ENCODE measurements at places on chromosomes 6 and 20.

- DNase-seq, result no peak
These were observed 48.9 kb upstream of the TNFRSF21 start for GRCh38 chr6:47358440-47359225.

GRCh38 chr6:19979059-19979458 lies 141.9 kb downstream of the ID4 start:
- DNase-seq, result no peak

DNA sequence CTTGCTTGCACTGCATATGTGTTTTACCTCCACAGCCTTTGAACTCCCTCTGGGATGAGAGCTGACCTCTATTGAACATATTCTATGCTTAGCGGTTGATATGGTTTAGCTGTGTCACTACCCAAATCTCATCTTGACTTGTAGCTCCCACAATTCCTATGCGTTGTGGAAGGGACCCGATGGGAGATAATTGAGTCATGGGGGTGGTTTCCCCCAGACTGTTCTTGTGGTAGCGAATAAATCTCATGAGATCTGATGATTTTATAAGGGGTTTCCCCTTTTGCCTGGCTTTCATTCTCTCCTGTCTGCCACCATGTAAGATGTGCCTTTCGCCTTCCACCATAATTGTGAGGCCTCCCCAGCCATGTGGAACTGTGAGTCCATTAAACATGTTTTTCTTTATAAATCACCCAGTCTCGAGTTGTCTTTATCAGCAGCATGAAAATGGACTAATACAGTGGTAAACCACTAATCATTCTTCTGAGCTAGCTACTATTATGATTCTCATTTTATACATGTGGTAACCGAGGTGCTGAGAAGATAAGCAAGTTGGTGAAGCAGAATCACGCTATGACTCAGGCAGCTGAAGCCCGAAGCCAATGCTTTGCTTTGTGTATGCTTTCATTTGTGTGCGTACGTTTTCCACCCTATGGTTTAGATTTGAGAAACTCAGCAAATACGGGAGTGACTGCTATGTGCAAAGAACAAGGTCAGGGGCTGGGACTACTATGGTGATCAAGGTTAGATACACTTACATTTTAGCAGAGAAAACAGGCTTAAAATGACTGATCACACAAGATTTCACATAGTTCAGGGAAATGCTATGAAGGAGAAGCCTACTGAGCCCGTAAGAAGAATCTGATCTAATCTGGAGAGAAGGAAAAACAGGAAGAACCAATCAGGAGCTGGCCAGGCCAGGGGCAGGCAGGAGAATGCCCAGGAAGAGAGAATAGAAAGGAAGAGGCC lies 363.5 kb downstream of the ESR1 start:
- peak; percentile 82 for DNase-seq

DNA sequence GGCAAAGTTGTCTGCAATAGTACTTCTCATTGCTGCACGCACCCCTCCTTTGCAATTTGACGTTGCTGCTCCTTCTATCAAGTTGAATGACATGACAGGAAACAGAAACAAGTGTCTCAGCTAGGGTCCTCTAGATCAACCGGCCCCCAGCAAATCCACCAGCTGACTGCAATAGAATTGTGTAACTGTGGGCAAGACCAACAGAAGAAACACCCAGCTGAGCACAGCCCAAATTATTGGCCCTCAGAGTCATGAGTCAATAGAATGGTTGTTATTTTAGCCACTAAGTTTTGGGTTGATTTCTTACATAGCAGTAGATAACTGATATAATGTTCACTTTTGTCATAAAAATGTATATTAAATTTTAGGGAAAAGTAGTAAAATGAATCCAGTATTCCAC lies 202.7 kb downstream of the MAFB start:
- no peak for DNase-seq

DNA sequence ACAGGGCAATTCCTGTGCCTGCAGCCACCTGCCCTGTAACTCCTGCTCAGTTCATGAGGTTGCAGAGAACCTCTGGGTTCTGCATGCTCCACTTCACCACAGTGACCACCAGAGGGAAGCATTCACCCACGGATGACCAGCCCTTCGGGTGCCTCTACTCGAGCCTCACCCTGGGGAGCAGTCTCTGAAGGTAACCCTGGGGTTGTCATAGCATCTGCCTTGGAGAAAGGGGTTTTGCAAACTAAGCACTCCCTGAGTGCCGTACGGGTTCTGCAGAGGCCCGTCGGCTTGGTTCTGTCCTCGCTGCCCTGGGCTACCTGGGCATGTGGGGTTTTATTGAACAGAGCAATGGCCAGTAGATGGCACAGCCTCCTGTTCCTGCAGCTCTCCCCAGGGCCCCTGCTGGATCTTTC lies 10.2 kb upstream of the CST5 start:
- DNase-seq, result peak; percentile 15

- DNase-seq, result no peak
These were observed 1084.8 kb upstream of the CITED2 start for GRCh38 chr6:140459209-140459608.

- no peak for DNase-seq
These were observed 164.8 kb downstream of the SYNE1 start for GRCh38 chr6:152472325-152472724.

- no peak for DNase-seq
These were observed 48.0 kb downstream of the DST start for GRCh38 chr6:56594699-56595098.

GRCh38 chr6:165854061-165854862 lies 191.2 kb upstream of the PDE10A start:
- DNase-seq, result no peak

DNA sequence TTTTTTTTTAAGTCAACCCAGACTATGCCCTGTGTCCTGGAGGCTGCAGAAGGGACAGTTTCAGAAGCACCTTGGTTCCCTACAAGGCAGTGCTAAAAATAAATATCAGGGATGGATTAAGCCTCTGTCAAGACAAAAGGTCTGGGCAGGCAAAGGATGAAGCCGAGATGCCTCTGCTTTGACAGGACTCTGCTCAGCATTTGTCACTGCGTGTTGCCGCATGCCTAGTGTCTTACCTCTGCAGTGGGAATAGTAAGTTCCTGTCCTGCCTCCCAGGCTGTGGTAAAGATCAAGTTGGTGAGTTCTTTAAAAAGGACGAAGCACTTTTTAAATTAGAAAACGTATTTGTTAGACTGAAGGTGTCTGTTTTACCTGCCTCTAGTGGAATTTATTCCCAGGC lies 15.1 kb downstream of the AAR2 start:
- no peak for DNase-seq

GRCh38 chr6:156762547-156762946 lies 14.6 kb upstream of the ARID1B start:
- no peak for DNase-seq

DNA sequence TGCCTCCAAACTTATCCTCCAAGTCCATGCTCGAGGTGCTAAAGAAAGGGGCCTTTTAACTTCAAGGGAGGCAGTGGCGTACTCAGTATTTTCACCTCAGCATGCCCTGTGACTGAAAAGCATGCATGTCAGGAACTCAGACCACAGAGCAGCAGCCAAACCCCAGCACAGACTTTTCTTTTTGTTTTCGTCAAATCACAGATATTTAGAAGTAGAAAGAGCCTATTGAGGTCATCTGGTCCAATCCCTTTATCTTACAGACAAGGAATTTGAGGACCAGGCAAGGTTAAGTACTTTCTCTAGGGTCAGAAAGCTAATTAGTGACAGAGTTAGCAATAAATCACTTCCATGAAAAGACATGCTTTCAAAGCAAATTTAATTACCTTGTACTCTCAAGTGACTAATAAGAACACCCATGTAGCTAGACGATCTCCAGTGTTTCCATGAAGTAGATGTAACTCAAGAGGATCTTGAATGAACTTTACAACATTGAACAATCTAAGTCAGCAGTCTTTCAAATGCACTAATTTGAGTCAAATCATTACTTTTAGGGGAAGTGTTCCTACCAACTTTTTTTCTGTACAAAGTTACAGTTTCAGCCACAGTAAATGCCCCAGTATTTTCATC lies 35.9 kb downstream of the MOXD1 start:
- DNase-seq, result peak; percentile 48

- DNase-seq, result no peak
These were observed 84.6 kb upstream of the SGK1 start for GRCh38 chr6:134402372-134402984.

GRCh38 chr6:109069746-109070145 lies 24.9 kb downstream of the SESN1 start:
- no peak for DNase-seq

DNA sequence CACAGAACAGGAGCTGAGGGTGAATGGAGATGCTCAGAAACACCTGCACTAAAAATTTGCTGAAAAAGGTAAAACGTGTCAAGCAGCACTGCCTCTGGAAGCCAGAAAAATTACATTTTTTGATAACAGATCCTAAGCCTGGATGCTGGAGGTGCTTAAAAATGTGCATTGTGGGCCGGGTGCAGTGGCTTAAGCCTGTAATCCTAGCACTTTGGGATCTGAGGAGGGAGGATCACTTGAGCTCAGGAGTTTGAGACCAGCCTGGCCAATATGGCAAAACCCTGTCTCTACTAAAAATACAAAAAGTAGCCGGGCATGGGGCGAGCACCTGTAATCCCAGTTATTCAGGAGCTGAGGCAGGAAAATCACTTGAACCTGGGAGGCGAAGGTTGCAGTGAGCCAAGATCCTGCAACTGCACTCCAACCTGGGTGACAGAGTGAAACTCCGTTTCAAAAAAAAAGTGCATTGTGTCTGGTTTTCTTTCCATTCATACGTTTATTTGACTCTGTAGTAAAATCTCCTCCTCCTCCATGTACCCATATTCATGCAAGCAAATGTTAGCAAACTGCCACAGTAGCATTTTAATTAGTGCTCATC lies 587 bp upstream of the BTN3A1 start:
- DNase-seq, result no peak

DNA sequence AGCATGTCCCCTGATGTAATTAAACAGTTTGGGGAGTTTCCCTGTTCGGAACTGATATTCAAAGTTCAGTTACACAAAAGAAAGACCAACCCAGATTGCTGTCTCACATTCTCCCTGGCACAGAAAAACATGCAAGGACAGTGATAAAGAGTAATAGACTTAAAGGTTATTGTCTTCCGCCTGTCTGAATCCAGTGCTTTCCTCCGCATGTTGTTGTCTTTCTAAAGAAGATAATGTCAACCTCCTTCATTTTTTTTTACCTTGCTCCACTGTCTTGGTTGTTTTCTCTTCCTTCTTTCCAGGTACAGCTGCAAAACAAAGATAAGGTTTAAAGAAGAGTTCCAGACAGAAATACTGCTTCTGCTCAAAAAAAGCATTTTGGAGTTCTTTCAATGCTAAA lies 284.5 kb downstream of the TRDN start:
- DNase-seq, result no peak

DNA sequence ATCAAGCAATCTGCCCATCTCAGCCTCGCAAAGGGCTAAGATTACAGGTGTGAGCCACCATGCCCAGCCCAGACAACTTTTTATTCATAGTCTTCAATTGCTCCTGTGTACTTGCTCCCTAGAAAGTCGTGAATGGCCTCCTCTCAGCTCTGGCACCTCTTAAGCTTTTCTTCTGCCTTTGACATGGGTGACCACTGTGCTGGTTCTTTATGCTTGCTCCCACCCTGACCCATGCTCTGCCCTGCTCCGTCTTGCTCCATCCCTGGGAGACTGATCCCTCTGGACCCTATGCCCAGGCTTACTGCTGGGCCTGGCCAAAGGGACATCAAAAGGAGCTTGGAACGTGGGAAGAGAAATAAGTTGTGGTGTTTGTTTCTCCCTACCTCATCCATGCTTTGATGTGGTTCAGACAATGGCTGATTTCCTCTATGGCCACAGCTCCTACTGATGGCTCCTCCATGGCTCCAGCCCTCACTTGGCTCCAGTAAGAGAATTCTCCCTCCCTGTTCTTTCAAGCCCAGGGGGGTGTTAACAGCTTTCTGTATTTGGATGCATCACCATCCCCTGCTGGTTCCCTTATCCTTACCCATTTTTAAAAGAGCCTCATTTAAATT lies 7.7 kb upstream of the TREM2 start:
- DNase-seq, result no peak

- no peak for DNase-seq
These were observed 71.9 kb downstream of the SMAP1 start for GRCh38 chr6:70739534-70739933.

GRCh38 chr6:84770521-84770920 lies 6.1 kb upstream of the TBX18 start:
- DNase-seq, result peak; percentile 34

DNA sequence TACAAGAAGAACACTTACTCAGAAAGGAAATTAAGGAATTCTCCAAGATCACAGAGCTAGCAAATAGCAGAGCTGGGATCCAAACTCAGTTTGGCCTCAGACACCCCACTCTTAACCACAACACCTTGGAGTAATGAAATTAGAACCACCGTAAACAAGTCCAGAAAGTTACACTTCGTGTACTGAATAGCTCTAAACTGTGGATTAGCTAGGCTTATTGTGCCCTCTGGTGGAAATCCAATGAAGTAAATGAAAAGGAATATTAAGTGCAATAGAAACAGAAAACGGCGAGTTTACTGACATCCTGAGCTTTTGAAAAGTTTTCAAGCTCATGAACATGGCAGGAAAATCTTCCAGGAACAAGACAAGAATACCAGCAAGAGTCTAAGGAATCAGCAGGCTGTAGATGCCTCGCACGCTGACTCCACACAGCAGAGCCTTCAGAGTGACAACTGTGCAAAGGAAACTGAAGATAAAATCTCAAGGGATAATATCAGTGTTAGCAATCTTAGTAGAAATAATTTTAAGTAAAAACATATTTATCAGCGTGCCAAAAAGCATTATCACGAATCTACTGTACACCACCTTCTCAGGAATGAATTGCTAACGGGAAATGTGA lies 34.6 kb downstream of the FBXO5 start:
- DNase-seq, result peak; percentile 56

DNA sequence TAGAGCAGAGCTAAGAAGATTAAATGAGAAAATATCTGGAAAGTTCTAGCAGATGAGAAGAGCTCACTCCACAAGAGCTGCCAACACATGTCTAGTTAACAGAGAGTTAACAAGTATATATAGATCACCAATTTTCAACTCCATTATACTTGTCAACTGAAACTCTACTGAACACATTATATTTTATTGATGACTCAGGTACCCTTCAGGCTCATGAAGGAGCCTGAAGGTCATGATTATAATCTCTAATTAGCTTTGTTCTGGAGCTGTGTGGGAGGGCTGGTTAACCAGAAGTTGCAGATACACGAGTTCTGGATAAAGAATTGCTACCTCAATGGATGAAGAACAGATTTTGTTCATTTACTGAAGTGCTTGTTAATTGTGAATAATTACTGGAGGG lies 42.1 kb upstream of the PTPRT start:
- DNase-seq, result no peak

DNA sequence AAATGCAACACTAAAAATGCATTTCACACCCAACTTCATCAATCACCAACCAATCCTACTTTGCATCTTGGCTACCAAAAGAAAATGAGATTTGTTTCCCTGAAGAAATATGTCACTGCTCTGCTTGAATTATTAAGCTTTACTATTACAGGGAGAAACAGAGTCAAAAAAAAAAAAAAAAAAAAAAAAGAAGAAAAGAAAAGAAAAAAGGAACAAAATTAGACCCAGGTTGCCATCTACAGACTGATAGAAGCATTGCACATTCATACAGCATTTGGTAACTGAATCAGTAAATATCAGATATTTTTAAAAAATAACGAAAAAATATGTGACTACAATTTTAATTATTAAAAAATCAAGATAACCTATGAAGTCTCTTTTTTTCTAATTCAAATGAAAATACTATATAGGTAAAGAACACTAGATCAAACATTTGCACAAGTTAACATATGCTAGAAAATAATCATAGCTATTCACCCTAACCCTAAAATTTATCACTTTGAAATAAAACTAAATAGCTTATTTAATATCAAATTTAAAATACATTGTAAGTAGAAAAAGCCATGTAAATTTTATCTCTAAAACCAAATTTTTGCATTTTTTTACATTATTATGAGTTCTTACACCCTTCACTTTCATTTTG lies 83.3 kb downstream of the DCDC2 start:
- DNase-seq, result peak; percentile 1

GRCh38 chr20:62535964-62536363 lies 60.2 kb upstream of the GATA5 start:
- DNase-seq, result no peak
